Muscle of arm (tissue), 14 donors: ENCODE measurements at places on chromosomes 6 and 20. TPM values are rescaled to one million over a fixed set of nuclear protein-coding genes. Genes with fewer than 3 reads are reported as not detected.

DNA sequence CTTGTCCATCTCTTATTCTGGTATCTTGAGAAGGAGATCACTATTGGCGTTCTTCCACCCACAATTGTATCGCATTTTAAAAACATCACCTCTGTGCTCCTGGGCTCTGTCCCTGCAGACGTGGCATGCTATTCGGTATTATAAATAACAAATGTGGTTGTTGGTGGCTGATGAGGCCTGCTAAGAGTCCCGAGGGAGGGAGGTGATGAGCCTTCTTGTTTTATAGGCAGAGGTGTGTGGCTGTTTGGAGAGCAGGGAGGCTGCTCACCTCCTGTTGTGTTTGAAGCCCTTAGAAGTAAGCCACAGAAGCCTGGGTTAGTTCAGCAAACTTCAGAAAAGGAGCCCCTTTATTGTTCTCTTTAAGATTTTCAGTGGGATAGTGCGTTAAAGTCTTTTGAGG is 15.6 kb downstream of the MANBAL start:
- no peak for DNase-seq

DNA sequence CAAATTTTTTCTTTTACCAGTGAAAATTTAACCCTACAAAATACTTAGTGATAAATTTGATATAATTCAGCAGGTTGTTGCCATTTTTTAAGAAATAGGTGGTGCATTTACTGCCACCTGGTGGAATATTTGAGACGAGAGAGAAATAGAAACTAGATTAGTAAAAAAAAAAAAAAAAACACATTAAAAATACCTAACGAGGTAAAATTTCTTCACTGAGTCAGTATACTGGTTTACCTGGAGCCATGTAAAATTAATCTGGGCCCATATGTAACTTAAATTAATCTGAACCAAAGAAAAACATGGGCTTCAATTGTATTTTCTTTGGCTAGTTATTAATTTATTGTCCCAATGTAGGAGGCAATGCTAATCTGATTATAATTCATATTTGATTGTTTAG is 520.8 kb downstream of the EPM2A start:
- DNase-seq: peak; percentile 39

- no peak for DNase-seq
These were observed 156.2 kb downstream of the QKI start for GRCh38 chr6:163570579-163571231.

DNA sequence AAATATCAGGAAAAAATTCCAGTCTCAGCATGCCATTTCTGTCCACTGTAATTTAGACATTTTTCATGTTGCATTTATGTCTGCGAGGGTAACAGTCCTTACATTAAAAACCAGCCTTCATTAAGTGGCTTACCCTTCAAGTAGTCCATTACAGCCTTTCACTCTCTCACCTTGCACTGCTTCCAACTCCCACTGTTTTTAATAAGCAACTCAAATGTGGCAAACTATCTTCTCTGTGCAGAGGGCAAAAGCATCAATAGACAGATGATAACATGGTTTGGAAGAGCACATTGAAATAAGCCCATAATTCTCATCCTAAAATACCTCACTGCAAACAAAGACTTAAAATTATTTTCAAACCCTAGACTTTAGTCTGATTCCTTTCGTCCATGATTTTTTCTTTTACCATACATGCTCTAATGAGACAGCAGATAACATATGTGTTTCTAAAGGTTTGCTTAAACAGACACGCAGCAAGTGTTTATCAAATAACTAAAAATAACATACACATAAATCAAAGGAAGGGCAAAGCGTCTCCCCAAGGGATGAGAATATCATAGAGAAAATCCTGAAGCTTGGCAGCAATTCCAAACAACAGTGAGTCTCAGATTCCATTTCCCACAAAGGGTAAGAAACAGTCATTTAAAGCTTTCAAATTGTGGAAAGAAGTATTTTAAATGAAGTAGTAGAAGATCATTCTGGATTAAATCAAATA is 130.4 kb downstream of the PTPRK start:
- no peak for DNase-seq

DNA sequence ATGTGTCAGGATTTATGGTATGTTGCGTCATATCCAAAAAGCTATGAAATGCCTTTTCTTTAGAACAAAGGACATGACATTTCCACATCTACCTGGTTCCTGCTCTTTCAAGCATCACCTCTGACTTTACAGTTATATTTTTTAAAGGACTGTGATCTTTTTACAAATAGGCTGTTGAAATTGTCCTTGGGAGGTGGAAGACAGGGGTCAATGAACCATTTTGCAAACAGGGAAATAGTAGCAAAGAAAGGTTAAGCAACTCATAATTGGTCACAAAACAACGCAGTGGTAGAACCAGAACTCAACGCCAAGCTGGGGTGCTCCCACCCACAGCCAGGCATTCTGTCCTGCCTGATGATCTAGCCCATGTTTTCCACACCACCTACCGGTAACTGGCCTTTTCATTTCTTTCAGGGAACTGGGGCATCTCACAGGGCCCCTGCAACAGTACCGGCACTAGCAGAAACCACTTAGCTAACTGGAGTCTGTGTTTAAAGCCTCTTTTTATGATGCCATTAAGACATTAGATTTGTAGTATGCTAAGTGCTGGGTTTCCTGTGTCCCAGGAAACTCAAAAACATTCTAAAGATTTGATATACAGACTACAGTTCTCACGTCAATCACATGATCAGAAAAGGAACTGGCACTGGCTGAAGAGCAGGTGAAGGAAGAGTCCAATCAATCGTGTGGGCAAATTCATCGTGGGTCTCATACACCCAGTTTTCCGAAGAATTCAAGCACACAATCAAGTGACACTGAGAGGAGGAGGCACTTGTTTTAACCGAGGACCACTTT is 13.9 kb downstream of the ZNF217 start:
- DNase-seq: no peak

DNA sequence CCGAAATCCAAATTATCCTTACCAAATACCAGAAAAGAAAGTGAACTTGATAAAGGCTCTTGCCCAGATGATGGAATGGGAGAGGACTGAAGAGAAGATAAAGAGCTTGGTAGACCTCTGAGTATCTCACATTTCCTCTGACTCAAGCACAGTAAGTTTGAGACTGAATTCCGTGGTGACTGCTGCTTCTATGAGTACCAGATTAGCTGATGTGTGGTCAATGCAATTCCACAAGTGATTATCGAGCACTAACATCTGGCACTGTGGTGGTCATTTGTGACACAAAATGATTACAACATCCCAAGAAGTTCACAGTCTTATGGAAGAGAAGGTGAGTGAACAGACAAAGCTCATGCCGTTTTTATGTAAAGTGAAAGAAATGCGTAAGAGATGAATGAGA is 2.6 kb upstream of the RPS6KA2 start:
- no peak for DNase-seq

GRCh38 chr6:11822346-11822745 is 43.7 kb upstream of the ADTRP start:
- no peak for DNase-seq

- DNase-seq: no peak
These were observed 44.8 kb upstream of the IYD start for GRCh38 chr6:150324044-150324443.

GRCh38 chr6:128071212-128071611 is 170.4 kb upstream of the THEMIS start:
- DNase-seq: no peak

DNA sequence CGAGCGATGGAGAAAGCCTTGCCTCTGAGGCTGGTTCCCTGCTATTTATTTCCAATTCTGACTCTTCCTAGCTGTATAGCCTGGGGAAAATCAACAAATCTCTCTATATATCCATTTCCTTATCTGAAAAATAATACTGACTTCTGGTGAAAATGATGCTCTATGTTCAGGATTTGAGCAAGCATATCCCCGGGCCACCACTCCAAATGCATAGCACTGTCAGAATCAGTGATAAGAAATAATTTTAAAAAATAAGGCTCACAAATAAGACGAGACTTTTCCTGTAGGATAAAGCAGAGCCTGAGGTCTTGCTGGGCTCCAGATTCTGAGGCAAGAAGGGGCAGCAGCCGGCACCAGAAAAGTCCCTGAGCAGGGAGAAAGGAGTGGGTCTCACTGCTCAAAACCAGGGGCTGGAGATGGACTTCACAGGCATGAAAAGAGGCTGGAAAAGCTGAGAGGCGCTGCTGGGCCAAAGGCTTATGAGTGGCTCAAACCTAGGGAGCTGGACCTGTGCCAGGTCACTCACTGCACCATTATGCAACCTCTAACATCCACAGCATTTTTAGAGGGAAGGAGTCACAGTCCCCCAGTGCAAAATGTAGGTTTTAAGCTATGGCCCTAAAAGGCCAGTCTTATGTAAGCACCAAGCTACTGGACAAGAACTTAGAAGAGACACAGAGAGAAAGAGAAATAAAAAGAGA is 48.1 kb upstream of the SLC17A4 start:
- no peak for DNase-seq

GRCh38 chr20:7977709-7978108 is 37.5 kb upstream of the HAO1 start:
- no peak for DNase-seq

SLA2 gene
- polyA plus RNA-seq: 0.42 TPM

OOEP gene
- not detected for polyA plus RNA-seq

- peak; percentile 61 for DNase-seq
These were observed 85.4 kb upstream of the PRSS16 start for GRCh38 chr6:27161946-27162603.

DNA sequence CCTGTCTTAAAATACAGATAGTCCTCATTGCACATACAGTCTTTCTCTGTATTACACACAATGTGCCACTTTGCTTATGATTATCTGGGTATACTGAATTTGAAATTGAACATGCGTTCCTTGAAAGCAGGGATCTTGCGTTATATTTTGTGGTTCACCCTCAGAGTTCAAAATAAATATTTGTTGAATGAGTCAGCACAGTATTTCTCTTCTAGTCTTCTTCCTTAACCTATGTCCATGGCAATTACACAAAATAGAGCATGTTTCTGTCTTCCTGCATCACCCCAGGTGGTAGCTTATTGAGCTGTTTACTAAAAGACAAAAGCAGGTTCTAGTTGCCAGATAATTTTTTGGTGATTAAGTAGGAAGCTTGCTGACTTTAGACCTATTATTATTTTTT is 272.9 kb upstream of the FERMT1 start:
- no peak for DNase-seq

- no peak for DNase-seq
These were observed 43.6 kb downstream of the MDGA1 start for GRCh38 chr6:37653933-37654565.

KHDC1L gene
- polyA plus RNA-seq: not detected

DNA sequence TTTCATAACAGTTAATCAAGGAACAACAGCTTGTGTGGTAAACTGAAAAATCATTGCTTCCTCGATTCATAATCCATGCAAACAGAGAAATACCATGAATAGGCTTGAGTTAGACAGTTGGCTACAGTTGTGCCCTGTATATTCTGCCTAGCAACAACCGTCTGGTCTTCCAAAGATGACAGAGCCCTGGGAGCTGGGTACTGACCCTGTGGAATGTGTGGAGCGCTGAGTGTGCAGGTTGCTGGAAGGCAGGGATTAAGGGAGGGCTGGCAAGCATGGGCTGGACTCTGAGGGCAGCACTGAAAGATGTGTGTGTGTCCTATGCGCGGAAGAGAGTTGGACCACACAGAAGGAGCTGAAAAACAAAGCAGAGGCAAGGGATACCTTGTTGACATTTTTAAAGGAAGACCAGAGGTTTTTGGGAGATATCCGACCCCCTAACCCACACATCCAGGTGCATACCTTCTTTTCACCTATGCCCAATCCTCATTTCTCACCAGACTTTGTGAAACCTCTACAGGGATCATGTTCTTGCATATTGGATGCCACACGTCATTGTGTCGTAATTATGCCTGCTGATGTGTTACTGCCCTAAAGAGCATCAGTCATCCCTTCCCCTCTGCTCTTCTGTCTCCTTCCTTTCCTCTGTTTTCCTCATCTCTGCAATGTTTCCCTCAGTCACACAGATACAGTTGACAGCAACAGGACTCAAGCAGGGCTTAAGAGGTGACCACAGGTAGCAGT is 58.2 kb upstream of the VGLL2 start:
- DNase-seq: peak; percentile 18

- no peak for DNase-seq
These were observed 3.3 kb downstream of the GPLD1 start for GRCh38 chr6:24486065-24486464.

- no peak for DNase-seq
These were observed 21.4 kb upstream of the MYL9 start for GRCh38 chr20:36519944-36520343.

DNA sequence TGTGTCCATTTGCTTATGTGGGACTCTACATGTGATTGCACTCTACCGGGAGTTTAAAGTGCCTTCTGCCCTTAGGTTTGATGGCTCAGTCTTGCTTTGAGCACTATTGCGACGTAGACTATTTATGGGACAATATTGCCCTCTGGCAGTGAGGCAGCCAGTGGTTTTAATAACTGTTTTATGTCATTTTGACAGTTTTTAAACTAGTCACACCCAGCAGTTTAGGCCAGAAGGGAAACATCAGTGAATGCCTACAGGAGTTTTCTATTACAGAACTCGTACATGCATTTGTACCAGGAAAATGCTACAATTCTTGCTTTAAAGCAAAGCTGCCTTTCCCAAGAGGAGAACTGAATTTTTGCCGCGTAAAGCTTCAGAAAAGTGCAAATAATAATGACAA is 813.7 kb downstream of the KIF16B start:
- DNase-seq: peak; percentile 35

DNA sequence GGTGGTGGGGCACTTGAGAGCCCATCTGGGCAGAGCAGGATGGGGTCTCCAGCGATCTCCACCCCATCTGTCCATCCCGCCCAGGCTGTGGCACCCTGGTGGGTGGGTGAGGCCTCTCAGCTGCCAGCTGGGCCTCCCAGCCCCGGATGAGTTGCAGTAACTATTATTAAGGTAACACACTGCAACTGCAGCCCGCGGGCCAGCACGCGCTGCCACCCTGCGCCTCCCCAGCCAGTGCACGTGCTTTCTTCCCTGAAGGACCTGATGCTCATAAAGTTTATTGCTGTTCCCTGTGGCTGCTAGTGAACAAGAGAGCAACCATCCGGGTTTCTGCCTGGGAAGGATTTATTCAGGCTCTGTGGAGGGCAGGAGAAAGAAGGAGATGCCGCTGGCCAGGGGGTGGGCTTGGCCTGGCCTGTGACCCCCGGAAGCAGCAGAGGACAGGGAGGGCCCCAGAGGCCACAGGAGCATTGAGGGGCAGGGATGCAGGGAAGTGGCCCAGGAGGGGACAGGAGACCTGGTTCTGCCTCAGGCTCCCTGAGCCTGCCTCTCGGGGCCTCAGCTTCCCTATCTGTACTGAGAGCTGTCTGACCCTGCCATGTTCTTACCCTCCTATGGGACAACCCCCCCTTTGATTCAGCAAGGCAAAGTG is 1.7 kb downstream of the IP6K3 start:
- no peak for DNase-seq
